ENCODE measurements at places on chromosomes 5 and 9.

DNA sequence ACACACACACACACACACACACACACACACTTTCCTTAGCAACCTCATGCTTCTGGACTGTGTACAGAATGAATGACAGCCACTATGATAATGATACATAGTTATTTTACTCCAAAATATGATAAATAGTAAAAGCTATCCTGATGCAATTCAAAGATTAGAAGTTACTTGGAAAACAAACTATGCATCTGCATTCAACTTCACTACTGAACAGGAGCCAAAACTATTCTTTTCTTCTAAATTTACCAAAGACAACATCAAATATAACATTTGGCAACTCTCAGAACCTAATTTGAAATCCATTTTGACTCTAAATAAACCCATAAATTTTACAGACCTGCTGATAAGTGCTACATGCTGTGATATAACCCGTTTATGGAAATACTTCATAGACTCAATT is 33.3 kb downstream of the GLIS3 start:
- DNase-seq: no peak

DNA sequence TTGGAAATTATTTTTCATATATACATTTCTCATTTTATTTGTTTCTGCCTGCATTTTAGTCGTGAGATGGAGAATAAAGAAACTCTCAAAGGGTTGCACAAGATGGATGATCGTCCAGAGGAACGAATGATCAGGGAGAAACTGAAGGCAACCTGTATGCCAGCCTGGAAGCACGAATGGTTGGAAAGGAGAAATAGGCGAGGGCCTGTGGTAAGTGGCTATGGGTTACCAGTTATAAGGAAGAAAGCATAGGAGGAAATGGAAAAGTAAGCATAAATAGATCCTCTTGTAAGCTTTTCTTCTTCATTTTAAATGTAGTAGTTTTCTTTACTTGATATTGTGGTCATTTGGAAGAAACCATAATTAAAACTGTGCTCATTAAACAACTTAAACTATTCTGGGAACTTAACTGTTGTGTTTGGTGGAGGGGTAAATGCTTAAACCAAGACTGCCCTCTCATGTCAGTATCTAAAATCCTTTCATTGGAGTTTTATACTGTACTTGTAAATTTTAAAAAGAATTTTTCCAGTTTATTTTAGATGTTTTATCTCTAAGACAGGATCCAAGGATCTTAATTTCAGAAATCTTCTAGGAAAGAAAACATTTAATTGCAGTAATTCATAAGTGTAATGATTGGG is 41.3 kb downstream of the MAP3K1 start:
- DNase-seq: no peak

GRCh38 chr5:80076131-80077050 is 41.2 kb downstream of the THBS4 start:
- DNase-seq: no peak

GRCh38 chr9:20551835-20552234 is 70.5 kb downstream of the MLLT3 start:
- DNase-seq: peak; percentile 61

- DNase-seq: no peak
These were observed 10.1 kb downstream of the HRH2 start for GRCh38 chr5:175668006-175668405.
